NCI-H774 (cell line): ENCODE measurements at places on chromosomes 11 and 22.

GRCh38 chr22:39012533-39013511 is 1.2 kb upstream of the APOBEC3C start:
- no peak for DNase-seq

DNA sequence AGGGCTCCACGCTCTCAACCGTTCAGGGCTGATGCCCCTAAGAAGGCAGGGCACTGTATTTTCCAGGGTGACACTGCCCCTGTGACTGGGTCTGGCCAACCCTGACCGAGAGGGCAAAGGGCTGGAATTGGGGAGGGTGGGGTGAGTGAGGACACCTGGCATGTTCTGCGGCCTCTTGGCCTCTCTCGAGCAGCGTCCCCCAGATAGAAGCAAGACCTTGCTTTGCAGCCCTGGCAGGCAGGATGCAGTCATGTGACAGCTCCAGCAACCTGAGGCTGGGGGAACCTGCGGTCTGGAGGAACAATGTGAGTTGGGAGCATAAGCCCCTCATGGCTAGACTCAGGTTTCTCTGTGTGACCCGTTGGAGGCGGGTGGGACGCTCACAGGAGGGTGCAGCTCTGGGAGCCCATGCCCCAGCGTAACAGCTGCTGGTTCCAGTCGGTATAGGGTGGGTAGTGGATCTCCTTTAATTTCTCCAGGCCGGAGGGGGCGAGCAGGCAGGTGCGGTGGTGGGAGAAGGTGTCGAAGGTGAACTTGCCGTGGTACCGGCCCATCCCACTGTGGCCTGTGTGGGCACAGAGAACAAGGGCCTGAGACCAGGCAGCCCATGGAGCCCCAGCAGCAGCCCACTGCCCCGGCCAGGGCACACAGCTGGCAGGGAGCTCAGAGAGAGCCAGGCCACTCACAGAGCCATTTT is 11.4 kb downstream of the ALDH3B2 start:
- no peak for DNase-seq

DNA sequence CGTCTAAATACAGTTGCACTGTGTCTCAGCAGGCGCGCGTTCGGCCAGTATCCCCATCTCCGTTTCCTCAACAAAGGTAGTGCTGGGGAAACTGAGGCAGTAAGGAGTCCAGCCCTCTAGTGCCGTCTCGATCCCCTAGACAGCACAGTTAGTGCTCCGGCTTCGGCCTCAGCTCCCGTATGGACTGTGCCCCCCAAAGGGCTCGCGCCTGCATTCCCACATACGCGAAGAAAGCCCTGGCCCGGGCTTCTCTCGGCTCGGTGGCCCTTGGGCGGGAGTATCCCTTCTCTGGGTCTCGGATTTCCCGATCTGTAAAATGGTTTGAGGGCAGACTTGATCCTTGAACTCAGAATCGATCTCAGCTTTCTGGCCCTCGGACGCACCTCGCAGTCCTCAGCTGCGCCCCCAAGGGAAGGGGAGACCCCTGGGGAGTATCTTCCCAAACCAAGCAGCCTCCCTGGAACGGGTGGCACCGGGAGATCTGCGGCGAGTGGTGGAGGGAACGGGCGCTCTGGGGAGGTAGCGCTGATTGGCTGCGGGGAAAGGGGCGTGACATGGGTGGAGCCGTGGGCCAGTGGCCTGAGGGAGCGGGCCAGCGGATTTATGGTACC is 759 bp upstream of the PEX16 start:
- peak; percentile 83 for DNase-seq

DNA sequence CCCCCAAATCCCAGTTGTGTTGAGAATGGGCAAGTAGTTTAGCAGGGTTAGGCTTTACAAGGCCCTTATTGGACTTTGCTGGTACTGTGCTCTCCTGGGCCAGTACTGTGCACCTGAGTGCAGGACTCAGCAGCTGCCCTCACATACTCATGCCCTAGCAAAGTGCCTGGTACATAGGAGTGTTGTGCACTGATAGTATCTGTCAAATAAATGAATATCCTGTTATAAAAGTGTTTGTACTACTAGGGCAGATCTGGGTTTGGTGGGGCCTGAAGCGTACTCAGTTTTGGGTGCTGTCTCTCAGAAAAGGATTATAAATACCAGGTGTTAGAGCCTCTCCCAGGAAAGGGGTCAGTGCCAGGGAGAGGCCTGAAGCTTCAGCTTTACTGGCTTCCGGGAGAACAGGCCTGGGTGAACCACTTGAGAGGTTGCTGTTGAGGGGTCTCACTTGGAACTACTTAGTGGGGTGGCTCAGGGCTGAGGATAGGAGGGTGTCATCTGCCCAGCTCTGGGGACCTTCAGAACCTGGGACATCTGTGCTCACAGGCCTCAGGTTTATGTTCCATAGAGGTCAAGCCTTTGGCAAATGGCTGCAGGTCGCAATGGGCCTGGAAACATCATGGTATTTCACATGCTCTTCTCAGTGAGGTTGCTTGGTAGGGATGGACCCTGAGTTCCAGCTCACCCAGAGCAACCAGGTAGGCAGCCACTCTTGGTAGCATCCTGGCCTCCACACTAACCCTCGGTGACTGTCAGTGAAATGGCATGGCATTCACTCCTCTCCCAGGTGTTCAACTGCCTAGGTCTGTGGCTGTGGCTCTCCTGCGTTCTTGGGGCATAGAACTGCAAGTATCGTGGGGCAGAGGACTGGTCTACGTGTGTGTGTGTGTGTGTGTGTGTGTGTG is 106.1 kb downstream of the ZBTB16 start:
- no peak for DNase-seq

DNA sequence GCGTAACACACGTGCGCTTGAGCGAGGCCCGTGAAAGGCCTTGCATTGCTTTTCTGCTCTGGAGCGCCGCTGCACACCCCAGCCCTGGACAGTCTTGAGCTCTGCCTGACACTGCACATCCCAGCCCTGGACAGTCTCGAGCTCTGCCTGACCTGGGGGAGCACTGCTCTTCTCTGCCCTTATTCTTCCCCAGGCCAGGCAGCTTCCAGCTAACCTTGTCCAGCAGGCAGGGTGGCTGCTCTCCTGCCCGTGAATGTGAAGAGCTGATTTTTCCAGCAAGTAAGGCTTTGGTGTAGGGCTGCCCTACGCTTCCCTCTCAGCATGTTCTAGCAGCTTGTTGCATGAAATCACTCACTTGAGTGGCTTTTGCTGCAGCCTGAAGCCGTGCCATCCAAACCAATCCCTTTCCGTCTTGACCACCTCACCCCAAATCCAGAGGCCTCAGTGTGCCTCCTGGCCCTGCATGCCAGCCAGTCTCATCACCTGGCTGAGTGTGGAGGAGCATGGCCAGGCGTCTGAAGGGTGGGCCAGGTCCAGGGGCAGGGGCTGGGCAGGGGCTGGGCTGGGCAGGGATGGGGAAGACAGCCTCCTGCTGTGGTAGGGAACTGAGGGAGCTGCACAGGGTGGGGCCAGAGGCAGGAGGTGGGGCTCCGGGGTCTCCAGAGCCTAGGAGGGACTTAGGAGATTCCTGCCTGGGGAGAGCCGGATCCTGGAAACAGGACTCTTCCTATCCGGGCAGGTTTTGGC is 89.5 kb upstream of the B3GAT1 start:
- no peak for DNase-seq

DNA sequence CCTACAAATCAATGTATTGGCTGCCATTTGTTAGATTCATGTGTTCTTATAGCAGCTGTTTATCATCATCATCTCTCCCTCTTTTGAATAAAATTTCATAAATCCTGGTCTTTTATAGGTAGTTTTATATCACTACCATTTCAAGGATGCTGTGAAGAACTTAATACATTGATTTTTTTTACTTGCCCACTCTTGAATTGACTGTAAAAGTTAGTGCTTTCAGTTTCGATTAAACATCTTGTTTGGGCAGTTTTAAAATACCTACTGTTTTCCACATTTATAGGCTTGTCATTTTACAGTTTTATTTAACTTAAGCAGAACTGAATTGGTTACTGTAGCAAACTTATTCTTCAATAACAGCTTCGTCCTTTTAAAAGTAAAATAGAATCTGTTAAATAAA is 59.5 kb downstream of the TTC17 start:
- no peak for DNase-seq

DNA sequence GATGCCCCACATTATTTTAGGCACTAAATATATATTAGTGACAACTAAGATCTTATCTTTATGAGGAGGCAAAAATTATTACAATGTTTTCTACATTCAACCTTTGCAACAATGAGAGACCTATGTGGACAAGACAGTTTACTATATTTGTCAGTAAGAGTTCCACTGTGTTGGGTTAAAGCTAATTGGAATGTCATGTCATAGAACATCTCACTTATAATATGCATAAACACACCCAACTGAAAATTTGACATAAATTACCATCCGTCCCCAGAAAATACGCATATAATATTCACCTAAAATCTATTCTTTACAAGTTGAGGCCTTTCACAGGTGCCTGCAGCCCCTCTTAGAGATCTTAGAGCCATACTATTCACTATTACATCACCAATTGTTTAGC is 84.0 kb downstream of the RSF1 start:
- DNase-seq, result no peak

GRCh38 chr11:59872076-59872475 is 5.8 kb upstream of the TCN1 start:
- DNase-seq, result no peak

DNA sequence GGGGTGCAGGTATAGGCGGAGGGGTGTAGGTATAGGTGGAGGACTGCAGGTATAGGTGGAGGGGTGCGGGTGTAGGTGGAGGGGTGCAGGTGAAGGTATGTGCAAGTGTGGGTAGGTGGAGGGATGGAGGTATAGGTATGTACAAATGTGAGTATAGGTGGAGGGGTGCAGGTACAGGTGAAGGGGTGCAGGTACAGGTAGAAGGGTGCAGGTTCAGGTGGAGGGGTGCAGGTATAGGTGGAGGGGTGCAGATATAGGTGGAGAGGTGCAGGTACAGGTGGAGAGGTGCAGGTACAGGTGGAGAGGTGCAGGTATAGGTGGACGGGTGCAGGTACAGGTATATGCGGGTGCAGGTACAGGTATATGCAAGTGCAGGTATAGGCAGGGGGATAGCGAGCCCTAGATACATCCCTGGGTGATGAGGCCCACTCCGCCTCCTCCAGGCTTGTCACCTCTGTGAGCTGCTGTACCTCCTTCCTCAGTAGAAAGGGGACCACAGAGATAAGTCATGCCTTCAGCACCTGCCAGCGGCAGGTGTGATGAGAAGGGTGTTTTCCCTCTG is 17.2 kb downstream of the LINC01488 start:
- no peak for DNase-seq

GRCh38 chr11:7532405-7533145 is 18.8 kb downstream of the PPFIBP2 start:
- DNase-seq, result no peak

GRCh38 chr11:12808519-12808918 is 134.3 kb downstream of the TEAD1 start:
- DNase-seq, result no peak

- DNase-seq, result no peak
These were observed 37.4 kb downstream of the PRR5L start for GRCh38 chr11:36333468-36333867.

- DNase-seq, result no peak
These were observed 845 bp downstream of the RBM7 start for GRCh38 chr11:114401311-114401710.

GRCh38 chr11:15988016-15988550 is 368.3 kb downstream of the SOX6 start:
- no peak for DNase-seq

DNA sequence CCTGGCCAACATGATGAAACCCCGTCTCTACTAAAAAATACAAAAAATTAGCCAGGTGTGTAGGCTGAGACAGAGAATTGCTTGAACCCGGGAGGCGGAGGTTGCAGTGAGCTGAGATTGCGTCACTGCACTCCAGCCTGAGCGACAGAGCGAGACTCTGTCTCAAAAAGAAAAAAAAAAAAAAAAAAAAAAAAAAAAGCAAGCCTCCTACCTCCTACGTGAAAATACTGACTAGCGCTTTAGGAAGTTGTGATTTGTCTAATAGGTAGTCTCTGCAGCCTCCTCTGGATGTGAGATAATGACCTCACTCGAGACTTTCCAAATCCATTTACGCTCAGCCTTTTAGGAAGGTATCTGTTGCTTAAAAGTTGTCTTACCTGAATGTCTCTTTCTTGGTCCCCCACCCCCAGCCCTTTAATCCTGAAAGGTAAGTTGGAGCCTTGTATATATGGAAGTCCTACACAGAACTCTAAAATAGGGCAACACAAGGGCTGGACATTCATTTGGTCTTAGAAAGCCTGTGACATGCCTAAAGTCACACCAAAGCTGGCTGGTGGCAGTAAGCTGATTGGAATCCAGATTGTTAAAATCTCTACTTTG is 5.5 kb downstream of the SEPTIN3 start:
- DNase-seq, result no peak

DNA sequence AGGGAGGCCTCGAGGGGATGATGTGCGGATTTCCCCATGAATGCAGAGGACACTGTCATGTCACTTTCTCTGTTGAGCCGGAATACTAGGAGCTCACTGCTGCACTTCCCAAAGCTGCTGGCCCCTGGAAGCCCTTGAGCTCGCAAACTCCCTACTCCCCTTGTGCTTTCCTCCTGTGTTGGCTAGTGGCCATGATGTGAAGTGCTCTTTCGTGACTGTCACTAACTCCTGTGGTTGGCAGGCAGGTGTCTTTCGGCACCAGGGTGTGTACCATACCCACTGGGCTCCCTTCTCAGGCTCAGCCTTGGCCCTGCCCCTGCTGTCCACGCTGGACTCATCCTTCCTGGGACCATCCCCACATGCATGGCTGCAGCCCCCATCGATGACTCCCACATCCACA is 86.2 kb downstream of the BTBD10 start:
- DNase-seq, result no peak

DNA sequence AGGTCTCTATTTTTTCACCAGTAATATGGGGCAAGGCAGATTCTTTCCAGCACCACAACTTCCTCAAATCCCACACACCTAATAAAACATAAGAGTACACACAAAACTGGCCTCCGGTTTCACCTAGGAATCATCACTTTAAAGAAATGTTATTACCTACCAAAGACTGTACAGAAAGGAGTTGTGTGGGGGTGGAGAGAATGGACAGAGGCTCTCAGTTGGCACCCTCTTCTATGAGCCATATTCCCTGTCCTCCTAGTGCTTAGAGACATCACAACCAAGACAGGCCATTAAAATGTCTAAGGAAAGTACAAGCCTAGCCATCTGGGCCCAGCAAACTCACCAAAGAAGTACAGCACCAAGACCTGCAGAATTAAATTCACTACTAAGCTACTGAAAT is 56.1 kb downstream of the RBFOX2 start:
- no peak for DNase-seq

DNA sequence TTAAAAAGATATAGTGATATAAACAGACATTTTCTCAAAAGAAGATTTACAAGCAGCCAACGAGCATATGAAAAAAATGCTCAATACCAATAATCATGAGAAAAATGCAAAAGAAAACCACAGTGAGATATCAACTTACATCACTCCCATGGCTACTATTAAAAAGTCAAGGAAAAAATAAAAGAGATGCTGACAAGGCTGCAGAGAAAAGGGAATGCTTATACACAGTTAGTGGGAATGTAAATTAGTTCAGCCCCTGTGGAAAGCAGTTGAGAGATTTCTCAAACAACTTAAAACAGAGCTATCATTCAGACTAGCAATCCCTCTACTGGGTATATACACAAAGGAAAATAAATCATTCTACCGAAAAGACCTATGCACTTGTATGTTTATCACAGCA is 97.1 kb upstream of the CARD18 start:
- DNase-seq, result no peak

DNA sequence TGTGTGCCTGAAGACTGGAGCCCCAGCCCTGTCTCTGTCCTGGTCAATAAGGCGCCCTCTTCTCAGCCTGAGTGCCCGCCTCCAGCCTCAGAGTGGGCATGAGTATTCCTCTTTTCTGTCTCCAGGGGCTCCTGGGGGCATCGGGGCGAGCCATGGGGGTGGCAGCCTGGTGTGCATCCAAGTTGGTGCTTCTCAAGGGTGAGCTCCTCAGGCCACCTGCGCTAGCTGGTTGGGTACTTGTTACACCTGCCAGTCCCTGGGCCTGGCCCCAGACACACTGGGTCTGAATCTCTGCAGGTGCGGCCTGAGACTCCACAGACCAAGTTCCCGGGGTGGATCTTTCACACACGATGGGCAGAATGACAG is 168.6 kb upstream of the B3GAT1 start:
- DNase-seq, result no peak
